ENCODE measurements at places on chromosomes 16 and 17.

DNA sequence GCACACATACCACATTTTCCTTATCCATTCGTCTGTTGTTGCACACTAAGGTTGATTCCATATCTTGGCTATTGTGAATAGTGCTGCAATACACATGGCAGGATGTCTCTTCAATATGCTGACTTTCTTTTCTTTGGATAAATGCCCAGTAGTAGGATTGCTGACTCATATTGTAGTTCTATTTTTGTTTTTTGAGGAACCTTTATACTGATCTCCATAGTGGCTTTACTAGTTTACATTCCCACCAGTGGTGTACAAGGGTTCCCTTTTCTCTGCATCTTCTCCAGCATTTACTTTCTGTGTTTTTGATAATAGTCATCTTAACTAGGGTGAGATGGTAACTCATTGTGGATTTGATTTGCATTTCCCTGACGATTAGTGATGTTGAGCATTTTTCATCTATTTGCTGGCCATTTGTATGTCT is 118.1 kb downstream of the STXBP4 start:
- DNase-seq = peak; percentile 29

- no peak for DNase-seq
Measured at GRCh38 chr17:49748223-49748622, 15.7 kb downstream of the FAM117A start.

GRCh38 chr17:76040376-76040775 is 13.3 kb upstream of the EVPL start:
- no peak for DNase-seq

GRCh38 chr16:68238029-68238345 is 2.1 kb upstream of the ESRP2 start:
- no peak for DNase-seq

DNA sequence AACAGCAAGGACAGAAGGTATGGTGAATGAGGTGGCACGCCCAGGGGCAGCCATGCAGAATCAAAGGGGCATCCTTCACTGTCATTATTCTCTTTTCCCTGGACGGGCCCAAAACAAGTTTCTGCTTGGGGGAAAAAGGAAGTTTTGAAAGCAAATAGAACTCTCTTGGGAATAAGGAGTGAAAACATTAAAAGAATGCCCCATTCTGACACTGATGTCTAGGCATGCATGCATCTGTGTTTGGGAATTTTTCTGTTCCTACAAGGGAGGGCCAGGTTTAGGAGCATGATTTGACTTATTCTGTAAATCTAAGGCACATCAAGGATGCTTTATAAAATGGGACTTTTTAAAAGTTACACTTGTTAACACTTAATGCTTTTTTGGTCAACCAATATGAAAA is 34.3 kb upstream of the SLC12A3 start:
- no peak for DNase-seq
